Breast epithelium (tissue), 4 donors: ENCODE measurements at places on chromosomes 1 and 21. TPM values are rescaled to one million over a fixed set of nuclear protein-coding genes. Genes with fewer than 3 reads are reported as not detected.

GRCh38 chr1:169511316-169512005 lies 25.7 kb upstream of the SLC19A2 start:
- no peak for DNase-seq

CNIH3 gene
- total RNA-seq: 4.4 TPM

- peak; percentile 51 for DNase-seq
Measured at GRCh38 chr1:16727190-16728111, 12.9 kb upstream of the RNU1-4 start.

DNA sequence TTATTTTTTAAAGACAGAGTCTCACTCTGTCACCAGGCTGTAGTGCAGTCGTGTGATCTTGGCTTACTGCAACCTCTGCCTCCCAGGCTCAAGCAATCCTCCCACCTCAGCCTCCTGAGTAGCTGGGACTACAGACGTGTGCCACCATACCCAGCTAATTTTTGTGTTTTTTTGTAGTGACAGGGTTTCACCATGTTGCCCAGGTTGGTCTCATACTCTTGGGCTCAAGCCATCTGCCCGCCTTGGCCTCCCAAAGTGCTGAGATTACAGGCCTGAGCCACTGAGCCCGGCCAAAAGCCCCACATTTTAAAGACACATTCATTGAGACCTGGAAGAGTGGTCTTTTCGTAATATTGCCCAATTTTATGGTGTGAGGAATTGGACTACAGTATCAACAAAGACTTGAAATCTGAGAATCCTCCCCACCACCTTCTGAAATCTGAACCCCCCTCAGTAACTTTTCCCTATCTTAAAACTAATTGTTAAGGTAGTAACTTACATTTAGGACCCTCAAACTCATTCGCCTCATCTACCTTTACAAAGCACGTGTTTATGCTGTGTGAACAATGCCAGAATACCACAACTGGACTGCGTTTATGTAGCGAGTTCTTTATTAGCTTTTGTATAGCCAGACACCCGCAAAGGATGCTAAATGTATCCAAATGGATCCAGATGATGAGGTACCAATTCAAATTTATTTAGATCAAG lies 2.7 kb downstream of the ERRFI1 start:
- DNase-seq: no peak

- DNase-seq: no peak
Measured at GRCh38 chr21:15557925-15558324, 171.9 kb upstream of the USP25 start.

PIK3CD gene
- total RNA-seq: 8.2 TPM

GRCh38 chr1:67711855-67712212 lies 26.8 kb downstream of the GADD45A start:
- DNase-seq: no peak

DNA sequence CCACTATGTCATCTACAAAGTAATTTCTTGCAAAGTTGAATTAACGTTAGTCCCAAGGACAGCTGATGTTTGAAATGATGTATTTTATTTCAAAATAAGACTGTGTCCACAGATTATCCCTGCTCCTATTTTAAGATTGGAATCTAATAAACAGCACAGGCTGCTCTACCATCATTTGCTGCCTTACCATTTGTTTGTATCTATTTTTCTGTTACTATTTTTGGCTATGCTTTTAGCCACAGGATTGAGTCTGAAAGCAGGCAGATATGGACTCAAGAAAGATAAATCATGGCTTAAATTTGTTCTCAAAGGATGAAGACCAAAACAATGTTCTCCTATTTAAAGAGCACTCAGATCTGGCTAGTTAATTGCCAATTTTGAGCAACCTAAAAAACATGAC lies 105.3 kb downstream of the RGS2 start:
- DNase-seq: no peak

- DNase-seq: no peak
Measured at GRCh38 chr21:42358937-42359336, 7.4 kb downstream of the TFF1 start.

SLC2A5 gene
- total RNA-seq: 2.7 TPM

DNA sequence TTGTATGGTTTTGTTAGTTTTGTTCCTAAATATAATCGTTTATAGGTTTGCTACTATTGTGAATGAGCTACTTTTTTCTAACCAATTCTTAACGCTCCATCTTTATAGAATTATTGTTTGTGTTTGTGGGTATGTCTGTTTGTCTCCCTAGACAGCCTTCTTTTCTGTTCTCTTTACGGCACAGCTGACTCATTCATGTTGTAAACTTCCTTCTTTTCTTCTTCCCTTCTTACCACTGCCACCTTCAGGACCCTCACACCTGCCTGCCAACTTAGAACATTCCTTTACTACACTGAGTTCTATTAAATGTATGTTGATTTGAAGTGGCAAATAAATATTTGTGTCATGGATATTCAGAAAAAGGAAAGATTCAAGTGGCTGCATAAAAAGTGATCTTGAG lies 29.1 kb downstream of the AK5 start:
- DNase-seq: no peak

PROK1 gene
- 0.66 TPM for total RNA-seq

DNM3 gene
- total RNA-seq: 5.1 TPM

- no peak for DNase-seq
Measured at GRCh38 chr1:33683913-33684312, 180.0 kb upstream of the HMGB4 start.

DNA sequence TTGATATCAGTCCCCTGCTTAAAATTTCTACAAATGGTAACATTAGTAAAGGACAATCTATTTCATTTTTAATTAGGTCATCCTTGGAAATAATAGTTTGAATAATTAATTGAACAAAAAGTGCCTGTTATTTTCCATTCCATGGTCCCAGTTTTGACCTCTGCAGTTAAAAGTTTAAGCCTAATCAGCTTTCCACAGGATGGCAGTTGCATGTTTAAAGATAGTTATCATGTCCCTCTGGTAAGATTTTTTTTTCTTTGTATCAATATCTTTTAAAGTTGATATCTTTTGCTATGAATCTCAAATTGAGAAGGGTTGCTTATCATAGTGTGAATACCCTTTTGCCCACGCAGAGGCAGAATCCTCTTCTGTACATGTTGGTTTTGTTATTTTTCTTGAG lies 90.4 kb downstream of the HS2ST1 start:
- no peak for DNase-seq

COL18A1 gene
- 55.8 TPM for total RNA-seq

- DNase-seq: peak; percentile 21
Measured at GRCh38 chr1:34681480-34682451, 73.1 kb upstream of the GJB5 start.

GRCh38 chr1:77202751-77203150 lies 16.5 kb downstream of the PIGK start:
- no peak for DNase-seq

- no peak for DNase-seq
Measured at GRCh38 chr1:20083178-20083944, 13.4 kb downstream of the PLA2G5 start.

GRCh38 chr1:186292875-186293274 lies 82.2 kb downstream of the TPR start:
- no peak for DNase-seq

PRDM16 gene
- total RNA-seq: 0.48 TPM

- DNase-seq: no peak
Measured at GRCh38 chr1:158053276-158053675, 59.8 kb downstream of the KIRREL1 start.

- no peak for DNase-seq
Measured at GRCh38 chr1:87263785-87264184, 64.9 kb upstream of the LMO4 start.

DNA sequence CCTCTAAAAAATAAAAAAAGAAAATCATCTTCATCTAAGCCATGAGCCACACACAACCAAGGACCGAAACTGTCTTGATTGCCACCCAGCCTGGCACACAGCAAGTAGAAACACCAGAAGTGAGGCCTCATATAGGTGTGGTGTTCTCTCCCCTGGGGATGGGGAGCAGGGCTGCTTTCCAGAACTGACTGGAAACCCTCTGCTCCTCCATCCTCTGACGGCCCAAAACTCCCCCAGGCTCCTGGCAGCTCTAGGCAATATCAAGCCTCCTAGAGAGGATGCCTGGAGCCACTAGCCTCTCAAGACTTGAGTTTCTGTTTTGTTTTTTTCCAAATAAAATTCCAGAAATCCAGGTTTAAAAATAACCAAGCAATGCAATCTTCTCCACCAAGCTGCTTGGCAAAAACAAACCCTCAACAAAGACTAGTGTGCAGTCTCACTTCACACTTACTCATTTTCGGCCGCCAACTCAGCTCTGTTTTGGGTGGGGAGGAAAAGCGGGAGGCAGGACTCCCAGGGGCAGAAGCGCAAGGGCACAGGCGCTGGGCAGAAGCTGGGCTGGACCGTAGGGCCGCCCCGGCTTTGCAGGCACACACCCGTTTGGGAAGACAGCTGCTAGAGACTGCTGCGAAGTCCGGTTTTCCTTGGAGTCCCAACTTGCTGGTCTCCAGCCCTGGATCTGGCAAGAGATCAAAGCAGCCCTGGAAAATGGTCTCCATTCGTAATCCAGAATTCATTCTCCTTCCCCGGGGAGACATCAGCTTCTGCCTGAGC lies 78.2 kb upstream of the CAPZB start:
- peak; percentile 30 for DNase-seq

- no peak for DNase-seq
Measured at GRCh38 chr1:24932725-24933294, 2.7 kb upstream of the RUNX3 start.

SMCP gene
- total RNA-seq: not detected
